ENCODE measurements at places on chromosomes 13 and 19. TPM values are rescaled to one million over a fixed set of nuclear protein-coding genes. Genes with fewer than 3 reads are reported as not detected.

DNA sequence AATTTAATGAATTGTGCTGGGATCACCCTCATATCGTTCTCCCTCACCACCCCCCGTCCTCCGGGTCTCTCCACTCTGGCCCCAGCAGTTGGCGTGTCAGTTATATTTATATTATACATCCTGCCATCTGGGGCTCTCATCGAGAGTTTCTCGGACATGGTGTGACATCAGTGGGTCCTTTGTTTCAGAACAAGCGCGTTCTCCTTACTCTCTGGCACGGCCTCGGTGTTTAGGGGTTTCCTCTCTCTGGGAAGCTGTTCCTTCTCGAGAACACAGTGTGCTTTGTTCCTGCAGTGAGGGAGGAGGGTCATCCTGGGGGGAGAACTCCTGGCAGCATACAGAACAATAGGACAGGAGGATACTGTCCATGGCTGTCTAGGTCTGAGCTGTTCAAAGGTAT lies 9.8 kb upstream of the MCF2L start:
- no peak for DNase-seq

DNA sequence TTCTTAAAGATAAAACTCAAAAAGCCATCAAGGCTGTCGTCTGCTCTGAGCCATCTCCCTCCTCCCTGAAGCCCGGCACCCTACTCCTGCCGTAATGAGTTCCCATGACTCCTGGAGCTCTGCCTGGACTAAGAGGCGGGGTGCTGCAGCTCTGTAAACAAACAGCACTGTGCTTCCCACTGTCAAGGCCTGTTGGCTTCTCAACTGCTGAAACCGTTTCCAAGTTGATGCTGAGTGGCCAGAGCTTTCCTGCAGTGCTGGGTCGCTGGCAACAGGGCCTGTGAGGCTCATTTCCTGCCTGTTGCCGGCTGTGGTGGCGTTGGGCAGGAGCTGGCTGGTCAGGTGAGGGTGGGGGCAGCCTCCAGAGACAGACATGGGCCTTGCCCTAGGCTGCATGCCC lies 26.7 kb upstream of the ISYNA1 start:
- DNase-seq: no peak

- no peak for DNase-seq
These were observed 2.2 kb downstream of the ZNF415 start for GRCh38 chr19:53130506-53130905.

DNA sequence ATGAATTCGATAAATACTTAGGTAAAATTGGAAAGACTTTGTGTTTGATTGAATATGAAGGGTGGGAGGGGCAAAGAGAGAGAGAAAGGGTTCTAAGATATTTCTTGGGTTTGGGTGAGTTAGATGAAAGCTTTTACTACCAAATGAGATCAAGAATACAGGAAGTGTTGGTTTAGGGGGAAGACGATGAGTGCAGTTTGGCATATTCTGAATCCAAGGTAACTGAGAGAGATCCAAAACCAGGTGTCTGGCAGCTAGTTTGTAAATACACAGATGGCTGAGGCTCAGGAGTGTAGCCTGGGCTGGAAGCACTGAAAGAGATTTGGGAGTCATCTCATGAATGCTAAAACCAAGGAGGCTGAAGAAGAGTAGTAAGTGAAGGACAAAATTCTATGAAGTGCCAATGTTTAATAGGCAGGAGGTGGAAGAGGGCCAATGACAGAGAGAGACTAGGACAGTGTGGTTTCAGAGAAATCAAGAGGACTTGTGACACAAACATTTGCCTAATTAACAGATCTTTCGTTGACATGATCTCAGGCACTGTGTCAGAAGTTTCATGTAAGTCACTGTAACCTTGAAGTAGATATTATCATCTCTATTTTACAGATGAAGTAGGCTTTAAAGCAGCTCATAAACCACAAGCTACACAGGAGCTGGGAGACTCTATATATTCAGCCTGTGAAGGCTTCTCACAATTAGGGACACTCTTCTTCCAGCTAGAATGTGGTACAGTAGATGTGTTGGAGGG lies 70.2 kb upstream of the ZDHHC20 start:
- no peak for DNase-seq

DNA sequence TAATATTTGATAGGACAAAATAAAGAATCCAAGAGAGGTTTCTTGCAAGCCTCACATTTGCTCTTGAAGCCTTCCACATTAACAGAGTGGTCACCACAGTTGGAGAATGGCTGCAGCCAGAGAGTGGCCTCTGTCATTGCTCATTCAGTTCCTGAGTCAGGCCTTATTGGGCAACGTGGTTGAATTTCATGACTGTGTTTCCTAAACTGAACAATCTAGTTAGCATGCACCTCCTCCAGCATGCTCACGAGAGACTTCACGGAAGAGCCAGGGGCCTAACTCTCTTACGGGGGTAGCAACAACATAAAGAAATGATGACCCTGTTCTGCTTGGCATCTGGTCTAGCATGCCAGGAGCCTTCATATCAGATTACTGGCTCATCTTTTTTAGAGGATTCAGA lies 9.6 kb upstream of the UBL3 start:
- DNase-seq: no peak

GRCh38 chr19:27746691-27747380 lies 1466.1 kb downstream of the UQCRFS1 start:
- no peak for DNase-seq

DNA sequence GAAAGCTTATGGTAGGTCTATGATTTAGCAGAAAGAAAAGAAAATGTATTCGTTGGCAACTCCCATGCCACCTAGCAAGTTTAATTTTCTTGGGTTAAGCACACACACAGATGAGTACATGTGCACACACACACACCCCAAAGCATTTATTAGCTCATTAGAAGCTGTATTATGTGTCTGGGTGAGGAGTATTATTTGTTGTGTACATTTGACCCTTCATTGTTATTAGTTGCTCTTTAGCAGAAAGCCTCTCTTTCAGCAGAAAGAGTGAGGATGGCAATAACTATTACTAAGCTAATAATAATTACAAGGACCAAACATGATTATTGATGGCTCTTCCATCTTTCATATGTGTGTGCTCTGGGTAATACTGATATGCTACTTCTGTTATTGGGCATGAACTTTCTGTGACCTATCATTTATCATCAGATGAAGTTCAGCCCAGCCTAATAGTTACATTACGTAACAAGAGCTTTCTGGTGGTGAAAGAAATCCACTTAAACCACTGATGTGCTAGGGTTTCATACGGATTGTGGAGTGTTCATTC lies 177.4 kb upstream of the OBI1 start:
- no peak for DNase-seq

- DNase-seq: no peak
These were observed 31.9 kb downstream of the PAK4 start for GRCh38 chr19:39157275-39157996.

DNA sequence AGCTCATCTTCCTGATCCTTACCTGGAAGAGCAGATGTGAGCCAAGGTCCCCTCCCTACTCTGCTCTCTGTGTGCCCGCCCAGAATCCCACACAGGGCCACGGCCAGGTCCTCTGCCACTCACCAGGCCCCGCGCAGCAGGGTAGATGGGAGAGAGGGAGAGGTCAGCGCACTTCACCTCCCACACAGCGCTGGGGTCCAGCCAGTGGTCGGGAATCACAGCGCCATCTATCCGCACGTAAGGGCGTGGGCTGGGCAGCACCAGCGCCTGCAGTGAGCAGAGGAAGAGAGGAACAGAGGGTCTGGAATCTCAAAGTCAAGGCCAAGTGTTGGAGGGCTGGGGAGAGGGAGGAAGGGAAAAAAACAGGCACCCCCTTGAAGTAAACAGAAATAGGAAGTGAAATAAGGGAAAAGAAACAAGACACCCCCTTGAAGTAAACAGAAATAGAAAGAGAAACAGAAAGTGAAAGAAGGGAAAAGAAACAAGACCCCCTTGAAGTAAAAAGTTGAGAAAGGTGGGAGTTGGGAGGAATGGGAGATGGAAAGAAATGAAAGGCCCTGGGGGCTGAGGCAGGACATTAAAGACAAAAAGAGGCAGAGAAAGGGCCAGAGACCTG lies 7.0 kb upstream of the PLA2G4C start:
- no peak for DNase-seq

GRCh38 chr19:1170938-1171754 lies 2.9 kb downstream of the SBNO2 start:
- no peak for DNase-seq

- DNase-seq: no peak
These were observed 506.7 kb upstream of the PCDH9 start for GRCh38 chr13:67736646-67737420.

The CPT1C gene
- total RNA-seq: 0.52 TPM

The KMT2B gene
- 58.0 TPM for total RNA-seq

The ZNF563 gene
- total RNA-seq: 3.1 TPM

The FGF22 gene
- not detected for total RNA-seq
